ENCODE measurements at places on chromosomes 11 and 22. TPM values are rescaled to one million over a fixed set of nuclear protein-coding genes. Genes with fewer than 3 reads are reported as not detected.

GLB1L2 gene
- total RNA-seq: 15.4 TPM

SREBF2 gene
- total RNA-seq: 194 TPM

TRIM64C gene
- total RNA-seq: not detected

OR4D5 gene
- not detected for total RNA-seq

PHOX2A gene
- total RNA-seq: 5.6 TPM
